Renal pelvis (tissue), 12 donors: ENCODE measurements at places on chromosomes 12 and 14. TPM values are rescaled to one million over a fixed set of nuclear protein-coding genes. Genes with fewer than 3 reads are reported as not detected.

The OTX2 gene
- polyA plus RNA-seq, result not detected

The PPP1R1A gene
- polyA plus RNA-seq, result 54.6 TPM

The OR6C76 gene
- not detected for polyA plus RNA-seq

The TPPP2 gene
- 3.1 TPM for polyA plus RNA-seq

The DHRS4 gene
- polyA plus RNA-seq, result 65.6 TPM

The KIF5A gene
- polyA plus RNA-seq, result 0.68 TPM

The B4GALNT1 gene
- polyA plus RNA-seq, result 0.94 TPM

The METTL3 gene
- polyA plus RNA-seq, result 116 TPM

The SERPINA10 gene
- 0.15 TPM for polyA plus RNA-seq

The ABCC9 gene
- 27.5 TPM for polyA plus RNA-seq

The ZBTB42 gene
- polyA plus RNA-seq, result 4.7 TPM

The PHC1 gene
- polyA plus RNA-seq, result 95.9 TPM

The TSPAN9 gene
- 86.6 TPM for polyA plus RNA-seq

The SGPP1 gene
- 27.4 TPM for polyA plus RNA-seq

The TXNDC16 gene
- polyA plus RNA-seq, result 16.1 TPM

The MRPS35 gene
- 69.1 TPM for polyA plus RNA-seq

The HNRNPC gene
- polyA plus RNA-seq, result 830 TPM

The CIROP gene
- polyA plus RNA-seq, result 0.18 TPM

The PSMA3 gene
- 167 TPM for polyA plus RNA-seq

The RD3L gene
- not detected for polyA plus RNA-seq
